ENCODE measurements at places on chromosomes 3 and 15. TPM values are rescaled to one million over a fixed set of nuclear protein-coding genes. Genes with fewer than 3 reads are reported as not detected.
A peak's percentile ranks its signal among the peaks of the same experiment; 100 is the strongest.

Gene OR5H15
- polyA plus RNA-seq = not detected

GRCh38 chr15:77024273-77025082 lies 29.6 kb downstream of the PSTPIP1 start:
- peak; percentile 68 for DNase-seq

- no peak for DNase-seq
Measured at GRCh38 chr3:184135911-184136260, 728 bp downstream of the EIF2B5 start.

DNA sequence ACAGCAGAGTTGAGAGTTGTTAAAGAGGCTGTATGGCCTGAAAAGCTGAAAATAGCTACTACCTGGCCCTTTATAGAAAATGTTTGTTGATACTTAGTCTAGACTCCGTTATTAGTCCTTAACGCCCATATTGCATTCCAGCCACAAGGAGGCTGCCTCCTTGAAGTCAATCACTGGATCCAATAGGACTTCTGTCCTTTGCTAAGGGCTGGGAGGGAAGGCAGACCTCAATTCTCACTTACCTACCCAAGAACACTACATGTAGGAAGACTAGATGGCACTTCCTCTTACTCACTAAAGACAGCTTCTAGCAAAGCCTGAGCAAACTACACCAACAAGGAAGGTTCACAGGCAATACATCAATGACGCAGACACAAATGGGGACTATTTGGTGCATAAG lies 139.5 kb upstream of the HACD2 start:
- no peak for DNase-seq

Gene IQCF5
- polyA plus RNA-seq = not detected

DNA sequence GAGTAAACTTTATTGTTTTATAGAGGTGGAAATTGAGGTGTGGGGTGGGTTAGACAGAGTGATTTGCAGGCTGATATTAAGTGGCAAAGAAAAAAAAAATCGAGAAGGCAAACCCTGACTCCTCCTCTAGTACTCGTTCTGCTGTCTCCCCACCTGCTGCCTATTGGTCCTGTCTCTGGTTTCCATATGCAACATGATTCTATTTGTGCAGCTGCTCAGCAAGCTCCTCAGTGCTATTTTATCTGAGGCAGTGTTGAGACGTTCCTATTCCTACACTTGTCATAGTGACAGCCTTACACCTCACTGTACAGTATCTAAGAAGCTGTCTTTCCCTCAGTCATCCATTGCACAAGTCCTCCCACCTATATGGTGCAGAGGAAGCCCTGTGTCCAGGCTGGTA lies 45.1 kb downstream of the RSL24D1 start:
- no peak for DNase-seq

GRCh38 chr3:89954137-89954536 lies 846.7 kb downstream of the EPHA3 start:
- DNase-seq = no peak
